NCI-H2171 (cell line): ENCODE measurements at places on chromosomes 6 and 20.

- DNase-seq = no peak
These were observed 45.4 kb upstream of the AIG1 start for GRCh38 chr6:143015300-143015706.

- no peak for DNase-seq
These were observed 4.6 kb upstream of the CLDN20 start for GRCh38 chr6:155259204-155259603.

DNA sequence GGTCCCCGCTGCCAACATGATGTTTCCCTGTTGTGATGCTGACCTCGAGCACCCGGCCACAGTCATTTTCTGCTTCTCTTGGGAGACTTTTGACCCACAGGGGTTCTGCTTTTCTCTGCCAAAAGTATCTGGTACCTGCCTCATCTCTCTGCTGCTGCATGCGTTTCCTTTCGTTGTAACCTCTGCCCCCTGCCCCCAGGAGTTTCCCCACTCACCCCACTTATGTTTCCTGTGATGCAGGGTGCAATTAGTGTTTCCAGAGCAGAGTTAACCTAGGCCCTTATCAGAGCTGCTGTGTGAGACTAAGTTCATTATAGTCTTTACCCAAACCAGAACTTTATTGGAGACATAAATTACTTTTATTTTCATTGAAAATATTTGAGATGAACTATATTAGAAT lies 65.2 kb upstream of the EDN3 start:
- no peak for DNase-seq

DNA sequence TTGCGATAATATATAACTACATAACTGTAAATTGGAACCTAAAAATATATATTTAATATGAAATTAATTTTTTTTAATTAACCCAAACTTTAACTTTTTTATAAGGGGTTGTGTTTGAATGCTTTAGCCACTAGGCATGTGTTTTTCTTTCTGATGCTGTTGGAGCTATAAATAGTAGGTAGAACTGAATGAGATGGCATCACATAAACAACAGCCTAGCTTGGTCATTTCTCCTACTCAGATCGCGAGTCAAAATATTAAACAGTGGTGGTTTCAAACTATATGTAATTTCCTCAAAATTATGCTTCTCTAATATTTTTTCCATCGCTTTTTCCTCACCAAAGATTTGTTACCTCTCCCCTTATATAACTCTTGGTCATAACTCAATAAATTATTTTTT lies 243.2 kb downstream of the ARID1B start:
- DNase-seq = no peak
